Posterior cingulate gyrus (tissue), 11 donors: ENCODE measurements at places on chromosomes 1 and 21.

- DNase-seq, result no peak
These were observed 179.5 kb downstream of the LRRC7 start for GRCh38 chr1:69747207-69747606.

DNA sequence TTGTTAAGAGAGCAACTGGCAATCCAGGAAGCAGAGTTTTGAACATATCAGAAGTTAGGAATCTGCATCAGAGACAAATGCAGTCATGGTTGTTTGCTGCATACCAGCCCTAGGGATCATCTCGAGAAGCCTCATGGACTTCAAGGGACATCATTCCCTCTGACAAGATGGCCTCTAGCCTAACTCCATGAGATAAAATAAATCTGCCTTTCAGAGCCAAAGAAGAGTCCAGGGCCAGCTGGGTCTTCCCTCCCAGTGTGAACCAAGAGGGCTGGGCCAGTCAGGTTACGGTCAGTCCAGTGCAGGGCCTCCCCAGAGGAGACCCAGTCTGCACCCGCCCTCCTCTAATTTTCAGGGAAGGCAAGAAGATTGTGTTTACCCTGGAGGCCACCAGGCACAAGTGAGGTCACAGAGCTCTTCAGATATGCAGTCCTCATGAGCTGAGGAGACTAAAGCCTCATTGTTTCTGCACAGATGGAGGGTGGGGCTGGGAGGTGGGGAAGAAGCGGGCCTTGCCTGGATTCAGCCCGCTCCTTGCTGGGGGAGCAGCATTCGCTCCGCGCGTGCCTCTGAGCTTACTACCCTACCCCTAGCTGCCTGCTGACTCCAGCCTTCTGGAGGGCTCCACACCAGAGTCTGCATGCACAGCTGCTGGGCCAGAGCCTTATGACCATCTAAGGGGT lies 52.8 kb downstream of the CAPN2 start:
- DNase-seq, result peak; percentile 72

GRCh38 chr1:116724765-116725375 lies 29.4 kb upstream of the CD2 start:
- peak; percentile 31 for DNase-seq

DNA sequence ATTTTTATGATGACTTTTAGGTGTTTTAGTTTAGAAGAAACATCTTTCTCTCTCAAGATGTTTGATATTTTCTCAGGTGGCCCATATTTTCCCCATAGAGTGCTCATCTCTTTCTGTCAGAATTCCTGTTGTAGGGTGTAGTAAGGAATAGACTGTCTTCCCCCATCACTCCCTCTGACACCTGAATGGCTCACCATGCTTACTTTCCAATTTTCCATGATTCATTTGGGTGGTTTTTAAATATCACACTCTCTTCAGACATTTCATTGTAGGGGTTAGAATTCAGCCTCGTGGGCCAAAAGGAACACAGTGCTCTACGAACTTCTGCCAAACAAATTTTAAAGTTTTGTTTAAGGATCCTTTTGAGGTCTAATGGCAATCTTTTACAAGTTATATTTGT lies 24.0 kb downstream of the GIPC2 start:
- DNase-seq, result no peak

- DNase-seq, result no peak
These were observed 17.2 kb upstream of the NPHP4 start for GRCh38 chr1:6009120-6010040.

DNA sequence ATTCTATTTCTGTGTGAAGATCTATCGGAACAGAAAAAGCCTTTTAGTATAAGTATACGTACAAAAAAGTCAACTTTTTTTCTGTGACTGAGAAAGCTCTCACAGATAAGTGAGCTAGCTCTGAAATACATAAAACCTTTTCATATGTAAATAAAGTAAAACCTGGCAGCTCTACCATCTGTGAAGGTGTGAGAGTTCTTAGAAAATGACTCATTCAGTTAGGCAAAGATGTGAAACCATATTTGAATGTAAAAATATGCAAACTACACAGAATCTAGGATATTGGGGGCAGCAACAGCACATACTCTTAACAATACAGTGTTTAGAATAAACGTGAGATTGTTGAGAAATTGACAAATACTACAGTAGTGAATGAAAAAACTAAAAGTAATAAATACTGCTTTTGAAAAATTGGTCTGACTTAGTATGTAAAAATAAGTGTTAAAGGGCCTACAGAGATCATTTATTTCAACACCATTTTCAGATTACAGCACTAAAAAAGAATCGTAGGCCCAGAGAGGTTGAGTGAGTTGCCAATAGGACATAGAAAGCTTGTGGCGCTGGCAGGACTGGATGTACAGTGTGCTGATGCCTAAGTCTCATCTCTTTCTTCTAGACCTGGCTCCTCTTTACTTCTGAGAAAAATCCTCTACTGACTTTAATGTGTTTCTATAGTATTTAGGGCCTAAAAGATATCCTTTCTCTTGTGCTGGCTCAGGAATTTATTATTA lies 19.8 kb downstream of the ATP6V1G3 start:
- DNase-seq, result no peak

- DNase-seq, result no peak
These were observed 40.0 kb upstream of the RGS7 start for GRCh38 chr1:241396747-241397681.

DNA sequence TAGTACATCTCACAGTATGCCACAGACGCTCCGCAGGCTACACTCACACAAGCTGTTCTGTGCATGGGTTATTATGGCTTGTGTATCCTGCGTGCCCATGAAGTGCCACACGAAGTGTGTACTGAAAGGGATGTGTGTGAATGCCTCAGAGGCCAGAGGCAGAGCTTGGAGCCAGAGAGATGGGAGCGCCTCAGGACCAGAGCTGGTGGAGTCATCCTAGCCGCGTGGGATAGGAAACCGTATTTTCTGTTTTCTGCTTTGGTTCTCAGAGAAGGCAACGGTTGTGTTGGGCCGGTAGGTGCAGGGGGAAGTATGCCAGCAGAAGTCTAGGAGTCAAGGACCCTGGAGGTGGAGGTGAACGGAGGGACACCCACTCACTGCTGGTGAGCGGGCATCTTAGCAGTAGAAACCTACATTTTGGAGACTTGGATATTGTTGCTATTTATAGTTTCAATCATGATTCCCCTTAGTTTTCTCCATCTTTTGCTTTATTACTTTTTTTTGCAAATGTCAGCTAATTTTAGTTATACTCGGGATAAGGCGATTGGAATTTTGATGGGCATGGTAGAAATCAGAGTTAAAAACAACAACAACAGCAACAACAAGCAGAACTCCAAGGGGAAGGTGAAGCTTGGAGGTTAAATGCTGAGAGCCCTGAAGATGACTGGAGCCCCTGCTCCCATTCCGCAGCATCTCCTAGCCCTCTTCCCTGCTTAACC lies 188.2 kb downstream of the DYRK1A start:
- no peak for DNase-seq

- DNase-seq, result no peak
These were observed 44.7 kb upstream of the LRRC7 start for GRCh38 chr1:69523032-69523431.

- no peak for DNase-seq
These were observed 278.6 kb upstream of the LYPLAL1 start for GRCh38 chr1:218895064-218895587.

DNA sequence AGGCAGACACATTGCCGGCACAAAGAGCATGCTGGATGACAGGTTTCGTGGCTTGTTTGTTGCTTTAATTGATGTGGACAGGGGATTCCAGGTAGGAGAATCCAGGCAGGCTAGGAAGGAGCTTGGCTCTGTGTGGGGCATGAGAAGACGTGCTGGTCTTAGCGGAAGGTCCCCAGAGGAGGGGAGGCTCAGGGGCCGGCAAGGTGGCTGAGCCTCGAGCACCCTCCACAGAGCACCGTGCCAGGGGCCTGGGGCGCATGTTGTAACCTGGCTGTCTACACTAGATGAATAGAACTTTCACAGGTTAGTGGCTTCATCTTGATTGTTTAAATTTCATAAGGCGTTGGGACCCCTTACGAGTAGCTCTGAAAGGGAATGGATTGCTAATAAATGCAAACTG lies 223.1 kb downstream of the CAMTA1 start:
- DNase-seq, result no peak

- no peak for DNase-seq
These were observed 108.1 kb upstream of the CSF3R start for GRCh38 chr1:36590771-36591170.

DNA sequence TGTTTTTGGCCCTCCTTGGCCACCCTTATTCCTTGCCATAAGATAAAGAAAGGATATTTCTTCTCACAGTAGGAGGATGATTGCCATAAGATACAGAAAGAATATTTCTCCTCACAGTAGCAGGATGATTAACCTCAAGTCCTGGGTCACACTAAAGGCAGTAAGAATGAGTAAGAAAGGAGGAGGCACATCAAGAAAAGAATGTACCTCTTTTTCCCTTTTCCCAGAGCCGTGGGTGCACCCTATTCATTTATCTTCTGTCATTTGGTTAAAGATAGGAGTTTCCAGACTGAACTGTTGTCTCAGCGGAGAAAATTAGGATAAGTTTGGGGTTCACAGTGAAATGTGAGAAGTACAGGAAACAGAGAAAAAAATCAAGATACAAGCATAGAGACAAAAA lies 52.5 kb downstream of the LRRC8C start:
- DNase-seq, result no peak

DNA sequence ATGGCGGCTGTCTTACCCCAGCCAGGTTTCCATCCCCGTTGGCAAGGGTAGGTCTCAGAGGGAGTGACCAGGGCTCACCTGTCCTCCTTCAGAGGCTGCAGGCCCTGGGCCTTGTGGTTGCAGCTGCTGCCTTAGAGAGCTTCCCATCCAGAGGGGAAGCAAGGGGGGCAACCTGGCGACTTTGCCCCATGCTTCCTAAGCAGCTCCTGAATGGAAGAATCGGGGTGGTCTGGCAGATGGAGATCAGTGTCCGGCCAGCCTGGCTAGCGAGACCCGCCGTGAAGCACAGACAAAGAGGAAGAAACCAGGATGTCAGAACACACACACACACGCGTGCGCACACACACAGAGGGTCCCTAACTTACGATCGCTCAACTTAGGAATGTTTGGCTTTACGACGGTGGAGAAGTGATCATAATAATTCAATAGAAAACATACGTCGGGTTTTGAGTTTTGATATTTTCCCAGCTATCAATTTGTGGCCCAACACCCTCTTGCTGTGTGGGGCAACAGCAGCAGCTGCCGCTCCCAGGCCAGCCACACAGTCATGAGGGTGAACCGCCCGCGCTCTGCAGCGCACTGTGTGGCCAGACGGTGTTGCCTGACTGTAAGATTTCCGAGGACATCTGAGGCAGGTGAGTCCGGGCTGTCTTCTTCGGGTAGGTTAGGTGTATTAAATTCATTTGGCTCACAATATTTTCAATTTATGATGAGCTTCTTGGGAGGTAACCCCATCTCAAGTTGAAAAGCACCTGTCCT lies 113.0 kb upstream of the ARHGEF16 start:
- DNase-seq, result no peak

DNA sequence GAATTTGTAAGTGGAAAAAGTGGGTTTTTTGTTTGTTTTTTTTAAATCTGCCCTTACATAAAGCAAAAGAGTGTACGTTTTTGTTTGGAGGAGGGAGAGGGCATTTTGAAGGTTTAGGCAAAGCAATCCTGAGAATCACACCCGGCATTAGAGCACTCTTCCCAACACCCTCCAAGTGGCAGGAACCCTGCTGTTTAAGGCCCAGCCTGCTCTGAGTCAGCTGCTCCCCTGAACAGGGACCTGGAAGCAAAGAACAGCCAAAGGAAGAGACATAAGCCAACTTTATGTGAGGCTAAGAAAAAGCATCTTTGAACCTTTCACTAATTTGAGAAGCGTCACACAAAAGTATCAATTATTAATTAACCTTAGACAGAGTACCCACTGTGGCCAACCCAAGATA lies 16.9 kb downstream of the MTFR1L start:
- no peak for DNase-seq

DNA sequence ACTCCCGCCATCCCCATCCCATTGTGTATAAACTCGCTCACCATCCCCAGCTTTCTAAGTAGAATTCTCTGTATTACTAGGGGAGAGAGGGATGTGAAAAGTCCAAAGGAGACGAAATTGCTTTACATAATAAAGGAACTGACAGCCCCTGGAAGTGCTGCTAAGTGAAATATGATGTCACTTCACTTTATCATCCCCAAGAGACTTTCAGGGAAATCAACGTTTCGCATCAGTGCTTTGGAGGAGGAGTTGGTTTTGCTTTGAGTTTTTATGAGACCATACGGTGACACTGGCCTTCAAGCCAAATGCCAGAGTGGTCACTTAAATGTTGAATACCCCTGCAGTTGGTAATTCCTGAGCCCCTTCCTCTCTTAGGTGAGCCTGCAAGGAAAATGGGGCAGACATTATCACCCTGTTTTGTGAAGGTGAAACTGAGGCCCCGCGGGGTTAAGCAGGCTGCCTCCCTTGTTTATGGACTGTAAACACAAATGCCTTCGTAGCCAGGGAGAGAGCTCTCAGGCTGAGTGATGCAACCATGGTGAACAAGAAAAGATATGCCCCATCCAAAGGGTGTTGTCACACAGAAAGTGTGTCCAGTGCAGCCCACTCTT lies 58.4 kb upstream of the KAZN start:
- DNase-seq, result no peak

DNA sequence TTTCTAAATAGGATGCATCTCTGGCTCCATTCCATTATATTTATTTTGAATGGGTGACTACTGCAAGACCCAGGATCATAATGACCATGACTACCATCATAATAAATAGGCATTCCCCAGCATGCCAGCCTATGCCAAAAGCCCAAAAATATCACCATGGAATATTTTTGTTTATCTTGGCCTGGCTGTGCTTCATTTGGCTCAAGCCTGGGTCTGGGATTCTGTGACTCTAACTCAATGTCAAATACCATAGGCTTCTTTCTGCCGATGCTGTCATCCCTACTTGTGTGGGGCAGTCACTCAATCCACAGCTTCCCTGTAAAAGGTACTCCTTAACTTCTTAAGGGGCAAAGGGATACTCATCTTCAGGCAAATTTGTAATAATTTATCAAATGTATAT lies 66.6 kb downstream of the DIRAS3 start:
- DNase-seq, result no peak

DNA sequence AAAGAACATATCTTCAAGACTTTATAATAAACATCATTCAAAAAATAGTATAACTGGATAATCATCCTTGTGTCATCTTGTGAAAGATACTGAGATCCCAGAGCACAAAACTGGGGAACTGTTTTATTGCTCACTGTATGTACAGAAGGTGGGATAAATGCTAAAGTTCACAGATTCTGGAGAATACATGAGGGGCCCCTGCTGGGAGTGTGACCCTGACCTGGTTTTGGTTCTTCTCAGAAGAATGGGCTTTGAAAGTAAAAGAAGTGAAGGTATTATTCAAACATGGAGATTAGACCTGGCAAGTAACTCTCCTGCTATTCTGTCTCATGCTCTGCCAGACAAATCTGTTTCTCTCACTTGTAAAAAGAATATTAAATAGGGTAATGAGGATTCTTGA lies 14.5 kb downstream of the WDR26 start:
- DNase-seq, result no peak

- no peak for DNase-seq
These were observed 11.5 kb upstream of the VAV3 start for GRCh38 chr1:107976431-107976830.
